ENCODE measurements at places on chromosomes 3 and 15. TPM values are rescaled to one million over a fixed set of nuclear protein-coding genes. Genes with fewer than 3 reads are reported as not detected.
A peak's percentile ranks its signal among the peaks of the same experiment; 100 is the strongest.

- no peak for DNase-seq
- no peaks in the 10 kb centered on the region for H3K36me3 ChIP-seq
- H3K4me3 ChIP-seq = no peak overlapping the region
- no peaks in the 10 kb centered on the region for H3K4me1 ChIP-seq
- no peak overlapping the region for H3K27ac ChIP-seq
Measured at GRCh38 chr3:78506061-78506460, 1261.7 kb downstream of the ROBO1 start.

GRCh38 chr3:192851821-192852372 is 65.8 kb downstream of the MB21D2 start:
- no peak overlapping the region for H3K4me3 ChIP-seq
- no peak for DNase-seq
- no peak overlapping the region for H3K27ac ChIP-seq
- no peaks in the 10 kb centered on the region for H3K36me3 ChIP-seq
- H3K4me1 ChIP-seq = peaks cover 4% of the 10 kb centered on the region

DNA sequence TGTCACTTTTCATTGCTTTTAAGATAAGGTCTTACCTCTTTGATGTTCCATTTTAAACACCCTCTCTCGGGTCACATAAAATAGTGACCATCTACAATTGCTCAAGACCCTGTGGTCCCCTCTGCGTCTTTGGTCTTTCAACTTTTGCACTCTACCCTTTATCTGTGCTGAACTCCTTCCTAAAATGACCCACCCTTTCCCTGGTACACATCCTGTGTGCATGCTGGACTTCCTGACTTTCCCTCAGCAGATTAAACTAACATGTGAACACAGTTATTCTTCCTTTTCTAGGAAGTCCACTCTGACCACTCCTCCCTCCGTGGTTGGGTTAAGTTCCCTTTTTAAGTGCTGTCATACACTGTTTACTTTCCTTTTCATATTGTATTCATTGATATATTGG is 414.2 kb downstream of the GABRB3 start:
- H3K4me3 ChIP-seq = no peak overlapping the region
- H3K36me3 ChIP-seq = no peaks in the 10 kb centered on the region
- H3K4me1 ChIP-seq = no peaks in the 10 kb centered on the region
- H3K27ac ChIP-seq = no peak overlapping the region
- H3K27me3 ChIP-seq = no peaks in the 10 kb centered on the region
- DNase-seq = no peak

DNA sequence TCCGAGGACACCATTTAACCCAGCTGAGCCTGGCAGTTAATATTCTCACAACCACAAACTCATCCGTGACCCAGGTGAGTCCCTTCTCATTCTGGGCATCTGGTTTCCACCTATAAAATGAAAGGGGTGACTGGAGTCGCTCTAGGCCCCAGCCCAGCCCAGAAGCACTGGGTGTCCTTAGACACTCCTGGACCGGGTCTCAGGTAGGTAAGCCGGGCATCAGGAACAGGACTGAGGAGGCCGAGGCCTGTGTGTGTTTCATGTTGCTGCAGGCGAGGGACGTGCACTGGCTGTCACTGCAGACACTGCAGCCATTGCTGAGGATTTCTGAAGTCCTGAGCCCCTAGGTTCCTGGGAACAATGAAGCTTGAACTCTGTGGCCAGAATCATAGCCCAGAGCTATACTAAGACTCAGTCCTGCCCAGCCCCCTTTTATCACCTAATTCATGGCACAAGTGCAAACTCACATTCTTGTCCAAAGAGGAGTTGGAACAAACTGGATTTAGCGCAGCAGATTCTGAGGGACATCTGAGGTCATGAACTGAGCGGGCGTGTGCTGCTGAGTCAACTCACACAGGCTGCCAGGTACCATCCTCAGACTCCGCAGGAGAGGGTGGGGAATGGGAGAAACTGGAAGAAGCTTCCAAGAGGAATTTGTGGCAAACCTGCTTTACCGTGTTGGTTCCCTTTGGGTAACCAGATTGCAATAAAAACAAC is 184.9 kb downstream of the FAM43A start:
- H3K27ac ChIP-seq = no peak overlapping the region

The INAFM2 gene
- 7.0 TPM for total RNA-seq

The LYZL4 gene
- not detected for total RNA-seq

- DNase-seq = peak; percentile 41
- H3K27me3 ChIP-seq = no peaks in the 10 kb centered on the region
- H3K4me1 ChIP-seq = peaks cover 50% of the 10 kb centered on the region
- H3K36me3 ChIP-seq = no peaks in the 10 kb centered on the region
- H3K4me3 ChIP-seq = peak overlapping the region; percentile 74
Measured at GRCh38 chr3:194688200-194688740, 2.6 kb downstream of the FAM43A start.

- no peak overlapping the region for H3K27ac ChIP-seq
- no peaks in the 10 kb centered on the region for H3K4me1 ChIP-seq
- DNase-seq = no peak
- no peak overlapping the region for H3K4me3 ChIP-seq
- H3K36me3 ChIP-seq = no peaks in the 10 kb centered on the region
Measured at GRCh38 chr3:16728770-16729745, 123.8 kb upstream of the DAZL start.

The C15orf62 gene
- 0.77 TPM for total RNA-seq

The TRPM1 gene
- not detected for total RNA-seq

DNA sequence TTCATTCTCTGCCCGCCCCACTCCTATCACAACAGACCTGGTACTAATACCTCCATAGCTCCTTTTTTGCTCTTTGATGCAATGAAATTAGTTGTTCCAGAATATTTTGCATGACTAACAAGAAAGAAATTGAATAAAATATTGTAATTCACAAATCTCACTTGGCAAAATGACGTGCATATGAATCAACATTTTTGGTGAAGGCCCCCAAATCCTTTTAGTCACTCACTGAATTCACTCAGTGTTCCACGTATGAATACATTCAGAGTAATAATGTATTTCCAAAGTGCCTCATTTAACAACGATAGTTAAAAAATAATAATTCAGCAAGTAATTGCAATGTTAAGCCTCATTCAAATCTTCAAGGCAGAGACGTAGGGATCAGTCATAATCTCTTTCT is 148.6 kb upstream of the STRIT1 start:
- H3K4me3 ChIP-seq = no peak overlapping the region
- H3K4me1 ChIP-seq = no peaks in the 10 kb centered on the region
- no peak overlapping the region for H3K27ac ChIP-seq
- H3K36me3 ChIP-seq = no peaks in the 10 kb centered on the region
- H3K27me3 ChIP-seq = no peaks in the 10 kb centered on the region

The HGD gene
- total RNA-seq = 2.0 TPM

The MASP1 gene
- total RNA-seq = not detected

DNA sequence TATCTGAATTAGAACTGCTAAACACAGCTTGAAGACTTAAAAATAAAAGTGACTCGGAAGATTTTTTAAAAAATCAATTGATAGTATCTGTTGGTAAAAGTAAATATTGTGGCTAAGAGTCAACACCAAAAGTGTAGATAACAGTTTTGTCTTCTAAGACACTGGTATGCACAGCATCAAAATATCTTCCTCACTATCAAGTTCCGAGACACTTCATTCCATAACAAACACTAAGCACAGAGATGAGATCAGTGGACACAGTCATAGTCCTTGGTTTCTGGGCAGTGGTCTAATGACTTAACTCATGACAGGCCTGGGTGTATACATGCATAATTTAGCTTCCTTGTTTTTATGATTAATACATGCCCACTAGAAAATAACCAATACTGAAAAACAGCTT is 63.2 kb downstream of the PXYLP1 start:
- no peak for DNase-seq
- peak overlapping the region; percentile 51 for H3K4me3 ChIP-seq
- H3K27ac ChIP-seq = no peak overlapping the region
- peaks cover 19% of the 10 kb centered on the region for H3K36me3 ChIP-seq

DNA sequence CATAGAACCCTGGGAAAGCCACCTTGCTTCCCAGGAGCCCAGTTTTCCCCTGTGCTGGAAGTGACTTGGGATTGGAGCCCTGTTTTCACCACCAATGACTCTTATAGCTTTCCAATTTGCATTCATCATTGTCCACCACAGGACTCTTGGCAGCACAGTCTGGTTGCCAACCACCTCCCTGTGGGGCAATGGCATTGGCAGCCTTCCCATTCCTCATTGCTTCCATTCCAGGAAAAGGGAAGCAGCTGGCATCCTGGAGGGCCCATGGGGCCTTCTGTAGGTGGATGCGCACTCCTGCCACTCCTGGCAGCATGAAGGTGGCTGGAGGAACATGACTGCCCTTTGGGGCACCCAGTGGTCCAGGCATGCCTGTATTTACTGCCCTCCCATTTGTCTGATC is 57.7 kb downstream of the FEM1B start:
- H3K4me3 ChIP-seq = no peak overlapping the region
- no peaks in the 10 kb centered on the region for H3K36me3 ChIP-seq
- no peaks in the 10 kb centered on the region for H3K4me1 ChIP-seq
- peaks cover 2% of the 10 kb centered on the region for H3K27me3 ChIP-seq
- H3K27ac ChIP-seq = no peak overlapping the region
- DNase-seq = no peak

The CPLX3 gene
- total RNA-seq = 0.16 TPM

- no peak overlapping the region for H3K27ac ChIP-seq
- H3K36me3 ChIP-seq = no peaks in the 10 kb centered on the region
- H3K4me3 ChIP-seq = no peak overlapping the region
Measured at GRCh38 chr3:171862993-171863521, 19.9 kb downstream of the TMEM212 start.

The UBA7 gene
- 208 TPM for total RNA-seq

The TGM5 gene
- not detected for total RNA-seq

The C3orf49 gene
- total RNA-seq = not detected

- no peak overlapping the region for H3K27ac ChIP-seq
- no peaks in the 10 kb centered on the region for H3K36me3 ChIP-seq
- H3K27me3 ChIP-seq = no peaks in the 10 kb centered on the region
- no peaks in the 10 kb centered on the region for H3K4me1 ChIP-seq
Measured at GRCh38 chr15:37339856-37340255, 239.5 kb upstream of the MEIS2 start.

DNA sequence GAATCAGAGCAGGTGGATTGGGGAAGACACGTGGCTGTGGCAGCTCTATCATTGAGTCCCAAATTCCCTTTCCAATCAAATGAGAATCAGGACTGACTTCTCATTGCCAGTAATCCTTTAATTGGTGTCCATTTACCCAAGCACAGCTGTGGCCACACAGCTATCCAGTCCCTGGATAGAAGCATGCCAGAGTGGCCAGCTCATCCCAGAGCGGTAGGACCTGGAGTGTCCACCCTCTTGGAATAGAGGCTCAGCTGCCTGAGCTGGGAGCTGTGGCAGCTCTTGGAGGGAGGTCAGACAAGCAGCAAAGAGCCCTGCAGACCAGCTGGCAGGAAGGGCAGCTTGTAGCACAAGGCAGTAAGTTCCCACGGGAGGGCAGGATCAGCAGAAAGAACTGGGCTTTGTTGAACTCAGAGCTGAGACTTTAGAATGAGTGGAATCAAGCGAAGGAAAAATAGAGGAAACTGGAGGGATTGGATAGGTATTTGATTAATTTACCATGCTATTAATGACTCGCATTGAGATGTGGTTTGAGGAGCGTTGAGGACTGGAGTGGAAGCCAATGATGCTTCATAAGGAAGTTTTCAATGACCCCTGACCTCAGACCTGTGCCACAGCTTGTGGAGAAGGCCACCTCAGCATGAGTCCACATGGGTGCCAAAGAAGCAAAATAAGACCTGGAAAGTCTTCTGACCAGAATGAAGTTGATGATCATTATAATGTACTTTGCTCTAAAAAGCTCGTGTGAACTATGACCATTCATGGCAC is 6.9 kb upstream of the ALPK3 start:
- DNase-seq = no peak
- H3K27ac ChIP-seq = no peak overlapping the region
- H3K36me3 ChIP-seq = no peaks in the 10 kb centered on the region
- no peaks in the 10 kb centered on the region for H3K27me3 ChIP-seq

- H3K27ac ChIP-seq = no peak overlapping the region
- no peaks in the 10 kb centered on the region for H3K36me3 ChIP-seq
- H3K4me1 ChIP-seq = no peaks in the 10 kb centered on the region
- no peak for DNase-seq
- H3K27me3 ChIP-seq = no peaks in the 10 kb centered on the region
Measured at GRCh38 chr15:79053894-79054293, 36.7 kb downstream of the RASGRF1 start.

- H3K4me3 ChIP-seq = no peak overlapping the region
- no peaks in the 10 kb centered on the region for H3K36me3 ChIP-seq
Measured at GRCh38 chr3:64084640-64085039, 61.3 kb upstream of the PSMD6 start.

DNA sequence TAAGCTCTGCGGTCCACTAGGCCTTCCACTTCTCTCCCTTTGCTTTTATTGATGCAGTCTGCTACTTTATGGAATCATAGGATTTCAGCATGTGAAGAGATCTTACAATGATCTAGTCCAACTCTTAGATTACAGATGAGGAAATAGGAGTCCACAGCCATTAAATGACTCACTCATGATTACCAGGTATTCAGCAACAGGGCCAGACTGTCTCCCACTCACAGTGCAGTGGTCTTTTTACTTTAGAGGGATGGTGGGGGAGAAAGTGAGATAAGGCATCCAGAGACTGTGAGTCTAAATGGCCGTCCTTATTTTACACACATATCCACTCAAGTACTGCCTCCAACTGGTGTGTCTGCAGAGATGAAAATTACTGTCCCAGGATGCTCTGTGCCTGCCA is 88.5 kb upstream of the SKOR1 start:
- no peak overlapping the region for H3K4me3 ChIP-seq
- no peaks in the 10 kb centered on the region for H3K27me3 ChIP-seq
- H3K4me1 ChIP-seq = peaks cover 7% of the 10 kb centered on the region
- H3K36me3 ChIP-seq = no peaks in the 10 kb centered on the region
- H3K27ac ChIP-seq = no peak overlapping the region
- DNase-seq = no peak

All from CD4-positive, alpha-beta T cell (primary cell).